Substantia nigra (tissue), 51 donors: ENCODE measurements at places on chromosomes 12 and 14.

- DNase-seq, result no peak
Measured at GRCh38 chr14:75220156-75220555, 43.7 kb upstream of the TMED10 start.

DNA sequence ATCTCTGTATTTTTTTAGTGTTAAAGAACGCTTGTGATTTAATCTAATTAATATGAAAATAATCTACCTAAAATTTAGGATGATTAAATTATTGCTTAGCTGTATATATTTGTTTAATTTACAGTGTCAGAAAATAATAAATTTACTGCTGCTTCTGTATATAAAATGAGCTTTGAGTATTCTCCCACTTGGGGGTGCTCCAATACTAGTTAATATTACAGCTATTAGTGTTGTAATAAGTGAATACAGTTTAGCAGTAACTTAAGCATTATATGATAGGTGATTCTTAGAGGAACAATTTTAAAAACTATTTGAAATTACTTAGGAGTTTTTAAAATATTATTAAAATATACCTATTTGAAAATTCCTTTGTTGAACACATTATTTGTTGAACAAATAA is 62.2 kb downstream of the PAPOLA start:
- DNase-seq, result no peak

DNA sequence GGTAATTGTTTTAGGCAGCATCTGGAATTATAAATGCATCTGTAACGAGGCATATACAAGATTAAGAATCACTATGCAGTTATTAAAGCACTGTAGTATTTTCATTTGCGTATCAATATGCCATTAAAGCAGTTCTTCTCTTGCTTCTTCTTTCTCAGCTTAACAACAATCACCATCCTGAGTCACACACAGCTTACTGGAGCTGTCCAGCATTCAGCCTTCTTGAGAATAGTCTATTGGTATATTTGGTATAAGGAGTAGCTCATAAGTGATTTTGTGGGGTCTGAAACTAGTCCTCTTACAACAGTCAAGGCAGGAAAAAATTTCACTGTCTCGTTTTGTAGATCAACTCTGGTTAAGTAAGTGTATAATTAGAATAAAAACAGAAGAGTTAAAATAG is 523.0 kb upstream of the FOXG1 start:
- DNase-seq, result no peak

DNA sequence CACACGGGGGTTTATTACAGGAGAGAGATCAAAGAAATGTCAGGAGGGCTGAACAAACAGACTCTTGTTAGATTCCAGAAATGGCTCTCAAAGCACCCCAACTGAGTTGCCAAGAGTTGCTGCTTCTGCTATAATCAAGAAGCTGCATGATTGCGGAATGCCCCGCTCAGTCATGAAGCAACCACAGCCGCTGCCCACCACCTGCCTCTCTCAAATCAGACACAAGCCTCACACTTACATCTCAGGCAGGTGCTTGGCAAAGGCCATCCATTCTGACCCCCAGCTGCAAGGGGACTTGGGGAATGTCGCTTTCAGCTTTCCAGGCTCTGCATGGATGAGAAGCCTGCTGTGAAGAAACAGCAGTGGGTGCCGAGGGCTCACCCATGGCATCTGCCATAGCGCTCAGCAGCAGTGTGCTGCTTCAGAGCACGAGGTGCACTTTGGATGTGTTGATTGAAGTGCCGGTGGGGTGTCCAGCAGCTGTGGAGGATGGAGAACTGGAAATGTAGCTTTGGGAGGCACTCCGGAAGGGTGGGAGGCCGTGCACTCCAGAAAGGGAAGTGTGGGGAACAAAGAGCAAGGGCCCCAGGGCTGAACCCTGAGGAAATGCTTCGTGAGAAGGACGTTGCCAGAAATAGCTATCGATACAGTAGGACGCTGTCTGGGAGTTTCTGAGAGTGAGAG is 37.7 kb downstream of the LRRC74A start:
- no peak for DNase-seq
